ENCODE measurements at places on chromosomes 4 and X.

GRCh38 chrX:133709501-133709900 is 275.9 kb downstream of the GPC3 start:
- no peak for DNase-seq

- DNase-seq, result no peak
Measured at GRCh38 chr4:40827758-40828157, 78.0 kb downstream of the NSUN7 start.

GRCh38 chr4:79338148-79338547 is 12.3 kb upstream of the NAA11 start:
- DNase-seq, result no peak

DNA sequence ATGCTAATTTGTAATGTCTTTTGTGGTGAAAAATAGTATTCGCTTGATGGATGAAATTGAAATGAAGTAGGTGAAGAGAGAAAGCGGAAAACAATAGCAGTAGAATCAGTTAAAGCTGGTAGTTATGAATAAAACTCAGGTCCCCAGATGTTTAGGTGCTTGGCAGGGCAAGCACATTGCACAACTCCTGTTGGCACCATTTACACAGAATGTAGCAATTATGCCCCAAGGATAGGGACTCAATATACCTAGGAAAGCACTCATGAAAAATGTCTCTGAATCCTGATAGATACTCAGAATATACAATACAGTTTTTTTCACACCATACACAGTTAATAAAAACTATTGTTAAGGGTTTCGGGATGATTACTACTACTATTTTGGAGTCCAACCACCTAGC is 26.5 kb upstream of the GRIA3 start:
- no peak for DNase-seq

DNA sequence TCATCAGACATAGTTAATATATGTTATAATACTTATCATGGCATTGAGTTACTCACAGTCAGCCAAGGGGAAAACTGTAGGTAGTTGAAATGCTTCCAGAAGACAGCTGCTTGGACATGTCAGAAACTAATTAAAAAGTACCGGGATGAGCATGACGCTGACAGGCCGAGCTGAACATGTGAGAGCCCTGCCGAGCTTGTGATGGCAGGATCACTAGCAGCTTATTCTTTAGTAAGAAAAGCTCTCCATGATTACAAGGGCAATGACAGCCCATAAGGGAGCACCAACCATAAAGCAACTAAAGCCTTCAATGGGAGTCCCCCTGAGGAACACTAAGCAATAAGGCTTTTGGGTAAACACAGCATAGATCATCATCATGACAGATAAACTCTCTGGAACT is 435.6 kb downstream of the TLL1 start:
- DNase-seq, result no peak
